Chondrocyte (in vitro differentiated cells): ENCODE measurements at places on chromosomes 16 and 17.

DNA sequence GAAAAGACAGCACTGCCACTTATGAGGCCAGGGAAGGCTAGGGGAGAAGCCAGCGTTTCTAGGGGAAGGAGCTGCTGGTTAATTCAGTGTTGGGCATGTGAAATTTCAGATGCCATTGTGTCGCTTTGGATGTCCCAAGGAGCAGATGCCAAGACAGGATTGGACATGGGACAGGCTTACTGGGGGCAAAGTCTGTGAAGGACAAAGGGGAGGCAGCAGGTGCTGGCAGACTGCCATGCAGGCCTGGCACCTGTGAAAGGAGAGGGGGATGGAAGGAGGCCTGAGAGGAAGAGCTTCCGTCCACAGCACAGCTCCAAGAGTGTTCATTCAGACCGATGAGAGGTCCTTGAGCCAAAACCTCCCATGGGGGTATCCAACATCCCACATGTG, 255.5 kb upstream of the RPL38 start:
- no peaks in the 10 kb centered on the region for H3K36me3 ChIP-seq
- H3K4me1 ChIP-seq = peaks cover 5% of the 10 kb centered on the region
- no peak overlapping the region for H3K27ac ChIP-seq
- H3K27me3 ChIP-seq = peaks cover 46% of the 10 kb centered on the region
- no peak for DNase-seq

DNA sequence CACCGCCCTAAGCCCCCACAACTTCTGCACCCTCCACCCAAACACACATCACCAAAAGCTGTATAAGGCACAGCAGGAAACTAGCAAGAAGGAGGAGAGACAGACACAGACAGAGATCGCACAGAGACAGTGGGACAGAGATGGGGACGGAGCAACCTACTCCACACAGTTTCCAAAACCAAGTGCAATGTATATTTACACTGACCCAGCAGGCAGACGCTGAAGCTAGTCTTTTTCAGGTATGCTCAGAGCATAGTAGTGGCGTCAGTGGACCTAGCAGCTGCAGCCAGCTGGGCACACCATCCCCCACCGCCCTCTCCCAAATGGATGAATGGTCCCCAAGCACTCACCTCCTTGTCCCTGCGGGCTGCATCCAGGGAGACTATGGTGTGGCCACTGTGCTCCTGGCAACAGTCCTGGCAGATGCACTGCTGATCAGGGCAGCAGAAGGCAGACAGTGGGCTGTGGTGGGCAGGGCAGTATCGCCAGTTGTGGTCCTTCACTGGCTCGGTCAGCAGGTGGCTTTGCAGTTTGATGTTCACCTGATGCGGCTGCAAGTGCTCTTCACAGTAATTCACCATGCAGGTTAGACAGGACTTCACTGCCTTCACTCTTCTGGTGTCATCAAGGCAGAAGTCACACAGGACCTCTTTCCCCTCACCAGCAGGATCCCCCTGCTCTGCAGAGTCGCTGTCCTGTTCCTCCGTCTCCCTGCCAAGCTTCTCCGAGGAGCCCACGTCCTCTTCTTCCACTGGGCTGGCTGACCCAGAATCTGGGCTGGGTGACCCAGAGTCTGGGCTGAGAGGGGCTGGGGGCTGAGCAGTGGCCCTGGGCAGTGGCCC, 31.5 kb upstream of the FBXW10B start:
- H3K27me3 ChIP-seq = no peaks in the 10 kb centered on the region
- no peak for DNase-seq
- peak overlapping the region; percentile 88 for H3K4me3 ChIP-seq
- peak overlapping the region; percentile 96 for H3K27ac ChIP-seq
- peaks cover 79% of the 10 kb centered on the region for H3K4me1 ChIP-seq
- no peaks in the 10 kb centered on the region for H3K36me3 ChIP-seq

DNA sequence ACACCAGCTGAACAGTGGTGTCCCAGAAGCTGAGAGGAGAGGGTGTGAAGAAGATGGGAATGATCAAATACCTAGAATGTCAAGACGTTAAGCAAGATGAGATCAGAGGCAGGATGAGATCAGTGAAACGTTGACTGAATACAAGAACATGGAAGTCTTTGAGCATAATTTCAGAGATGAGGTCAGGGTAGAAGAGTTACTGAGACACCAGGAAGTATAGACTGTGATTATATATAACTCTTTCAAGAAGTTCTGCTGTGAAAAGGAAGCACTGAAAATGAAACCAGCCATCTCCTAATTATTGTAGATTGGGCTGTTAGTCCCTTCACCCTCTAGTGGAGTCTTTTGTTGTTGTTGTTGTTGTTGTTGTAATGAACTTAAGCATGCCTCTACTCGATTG, 9.1 kb downstream of the SHCBP1 start:
- H3K27ac ChIP-seq = no peak overlapping the region
- no peaks in the 10 kb centered on the region for H3K4me1 ChIP-seq
- peaks cover 7% of the 10 kb centered on the region for H3K36me3 ChIP-seq

DNA sequence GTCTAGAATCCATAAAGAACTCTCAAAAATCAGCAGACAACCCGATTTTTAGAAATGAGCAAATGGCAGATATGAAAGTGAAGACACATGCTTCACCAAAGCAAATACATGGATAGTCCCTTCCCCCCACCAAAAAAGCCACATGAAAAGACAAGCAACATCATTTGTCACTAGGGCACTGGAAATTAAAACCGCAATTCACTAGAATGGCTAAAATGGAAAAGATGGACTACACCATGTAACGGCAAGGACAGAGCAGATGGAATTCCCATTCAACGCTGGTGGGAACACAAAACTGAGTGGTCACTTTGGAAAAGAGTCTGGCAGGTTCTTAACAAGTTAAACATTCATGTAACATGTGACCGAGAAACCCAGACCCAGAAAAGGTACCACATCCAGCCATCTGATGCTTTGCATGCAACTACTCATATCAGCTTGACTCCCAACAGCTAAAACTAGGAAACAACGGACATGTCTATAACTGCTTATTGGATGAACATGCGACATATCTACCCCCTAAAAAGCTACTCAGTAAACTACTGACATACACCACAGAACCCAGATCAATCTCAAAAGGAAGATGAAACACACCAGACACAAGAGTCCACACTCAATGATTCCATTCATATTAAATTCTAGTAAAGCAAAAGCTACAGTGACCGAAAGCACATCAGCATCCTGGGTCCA, 132.6 kb downstream of the ZNF778 start:
- no peak for DNase-seq
- H3K36me3 ChIP-seq = peaks cover 2% of the 10 kb centered on the region
- no peak overlapping the region for H3K4me3 ChIP-seq
- H3K27ac ChIP-seq = peak overlapping the region; percentile 5

DNA sequence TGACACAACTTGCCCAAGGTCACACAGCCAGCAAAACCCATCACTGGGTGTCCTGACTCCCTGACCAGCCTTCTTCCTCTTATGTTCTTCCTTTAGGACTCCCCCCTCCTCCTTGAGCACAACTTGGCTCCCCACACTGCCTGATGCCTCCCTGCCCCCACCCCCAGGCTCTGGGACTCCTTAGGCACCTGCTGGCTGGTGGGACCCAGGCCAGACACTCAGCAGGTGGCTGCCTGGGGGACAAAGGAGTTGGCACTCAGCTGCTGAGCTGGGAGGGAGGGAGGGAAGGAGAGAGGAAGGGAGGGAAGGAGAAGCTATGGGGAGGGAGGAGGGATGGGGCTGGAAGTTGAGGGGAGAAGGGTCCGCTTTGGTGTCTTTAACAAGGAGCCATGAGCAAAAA, 8.0 kb downstream of the SEZ6 start:
- peaks cover 28% of the 10 kb centered on the region for H3K27me3 ChIP-seq
- no peaks in the 10 kb centered on the region for H3K4me1 ChIP-seq
- H3K4me3 ChIP-seq = no peak overlapping the region
- H3K36me3 ChIP-seq = no peaks in the 10 kb centered on the region

DNA sequence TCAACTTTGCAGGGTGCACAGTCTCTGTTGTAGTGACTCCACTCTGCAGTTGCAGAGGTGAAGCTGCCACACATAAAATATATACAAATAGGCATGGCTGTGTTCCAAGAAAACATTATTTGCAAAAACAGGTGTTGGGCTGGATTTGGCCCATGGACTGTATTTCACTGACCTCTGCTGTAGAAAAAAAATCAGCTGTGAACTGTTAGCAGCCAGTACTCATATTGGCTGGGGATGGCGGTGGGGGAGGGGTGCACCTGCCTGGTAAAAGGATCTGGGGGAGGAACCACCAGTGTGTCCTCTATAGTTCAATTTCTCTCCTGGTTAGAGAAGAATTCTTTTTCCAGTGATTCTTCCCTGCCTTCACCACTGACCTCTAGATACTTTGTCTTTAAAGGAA, 50.0 kb downstream of the SHISA9 start:
- H3K27me3 ChIP-seq = no peaks in the 10 kb centered on the region
- H3K4me1 ChIP-seq = no peaks in the 10 kb centered on the region
- no peak overlapping the region for H3K4me3 ChIP-seq
- no peak overlapping the region for H3K27ac ChIP-seq
- no peaks in the 10 kb centered on the region for H3K36me3 ChIP-seq
- no peak for DNase-seq

- peaks cover 3% of the 10 kb centered on the region for H3K27me3 ChIP-seq
- H3K4me3 ChIP-seq = no peak overlapping the region
- H3K4me1 ChIP-seq = peaks cover 16% of the 10 kb centered on the region
- H3K27ac ChIP-seq = no peak overlapping the region
- H3K36me3 ChIP-seq = no peaks in the 10 kb centered on the region
- DNase-seq = peak; percentile 5
Measured at GRCh38 chr16:57986196-57986595, 14.3 kb downstream of the ZNF319 start.

DNA sequence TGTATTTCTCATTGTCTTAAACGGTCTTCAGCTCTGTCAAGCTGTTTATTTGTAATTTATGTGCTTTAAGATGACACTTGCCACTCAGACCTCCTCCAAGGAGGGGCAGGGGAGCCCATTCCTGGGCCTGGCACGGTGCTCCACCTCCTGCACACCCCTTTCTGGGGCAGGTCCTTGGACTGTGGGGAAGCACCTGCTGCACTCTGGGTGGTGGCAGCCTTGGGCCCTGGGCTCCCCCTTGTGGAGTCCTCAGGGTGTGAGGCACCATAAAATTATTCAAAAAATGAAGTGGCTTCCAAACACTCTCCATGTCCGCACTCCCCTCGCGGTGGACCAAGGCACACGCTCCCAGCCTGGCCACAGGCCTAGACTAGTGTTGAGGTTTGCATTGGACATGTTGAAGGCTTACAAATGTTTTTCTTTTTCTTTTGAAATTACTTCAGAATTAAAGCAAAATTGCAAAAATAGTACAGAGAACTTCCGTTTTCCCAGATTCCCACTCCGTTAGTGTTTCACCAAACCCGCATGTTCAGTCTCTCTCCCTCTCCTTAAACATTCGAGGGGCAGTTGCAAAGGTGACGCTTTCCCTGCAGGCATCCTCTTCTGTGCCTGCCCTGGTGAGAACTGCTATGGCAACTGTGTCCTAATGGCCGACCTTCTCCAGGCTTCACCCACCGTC, 32.4 kb downstream of the FOXK2 start:
- H3K4me1 ChIP-seq = peaks cover 49% of the 10 kb centered on the region
- H3K27ac ChIP-seq = peak overlapping the region; percentile 71
- no peak for DNase-seq
- no peaks in the 10 kb centered on the region for H3K36me3 ChIP-seq

DNA sequence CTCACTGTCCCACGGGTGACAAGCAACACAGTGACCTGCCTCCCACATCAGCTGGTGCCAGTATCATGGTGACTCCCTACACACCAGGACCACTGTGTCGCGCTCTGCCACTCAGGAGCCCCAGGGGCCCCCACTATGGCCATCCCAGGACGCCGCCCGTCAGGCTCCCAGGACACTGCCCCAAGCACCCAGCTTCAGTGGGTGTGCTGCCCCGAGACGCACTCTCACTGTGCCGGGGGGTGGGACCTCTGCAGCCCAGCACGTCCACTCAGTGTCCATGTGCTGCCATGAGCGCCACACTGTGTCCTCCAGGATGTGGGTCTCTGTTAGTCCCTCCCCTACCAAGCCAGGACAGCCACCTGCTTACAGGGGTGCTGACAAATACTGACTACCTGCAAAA, 120.5 kb downstream of the ZNF778 start:
- no peaks in the 10 kb centered on the region for H3K36me3 ChIP-seq
- peaks cover 62% of the 10 kb centered on the region for H3K4me1 ChIP-seq
- no peak overlapping the region for H3K4me3 ChIP-seq
- H3K27me3 ChIP-seq = no peaks in the 10 kb centered on the region
- DNase-seq = peak; percentile 80
